NCI-H774 (cell line): ENCODE measurements at places on chromosomes 3 and 15.

DNA sequence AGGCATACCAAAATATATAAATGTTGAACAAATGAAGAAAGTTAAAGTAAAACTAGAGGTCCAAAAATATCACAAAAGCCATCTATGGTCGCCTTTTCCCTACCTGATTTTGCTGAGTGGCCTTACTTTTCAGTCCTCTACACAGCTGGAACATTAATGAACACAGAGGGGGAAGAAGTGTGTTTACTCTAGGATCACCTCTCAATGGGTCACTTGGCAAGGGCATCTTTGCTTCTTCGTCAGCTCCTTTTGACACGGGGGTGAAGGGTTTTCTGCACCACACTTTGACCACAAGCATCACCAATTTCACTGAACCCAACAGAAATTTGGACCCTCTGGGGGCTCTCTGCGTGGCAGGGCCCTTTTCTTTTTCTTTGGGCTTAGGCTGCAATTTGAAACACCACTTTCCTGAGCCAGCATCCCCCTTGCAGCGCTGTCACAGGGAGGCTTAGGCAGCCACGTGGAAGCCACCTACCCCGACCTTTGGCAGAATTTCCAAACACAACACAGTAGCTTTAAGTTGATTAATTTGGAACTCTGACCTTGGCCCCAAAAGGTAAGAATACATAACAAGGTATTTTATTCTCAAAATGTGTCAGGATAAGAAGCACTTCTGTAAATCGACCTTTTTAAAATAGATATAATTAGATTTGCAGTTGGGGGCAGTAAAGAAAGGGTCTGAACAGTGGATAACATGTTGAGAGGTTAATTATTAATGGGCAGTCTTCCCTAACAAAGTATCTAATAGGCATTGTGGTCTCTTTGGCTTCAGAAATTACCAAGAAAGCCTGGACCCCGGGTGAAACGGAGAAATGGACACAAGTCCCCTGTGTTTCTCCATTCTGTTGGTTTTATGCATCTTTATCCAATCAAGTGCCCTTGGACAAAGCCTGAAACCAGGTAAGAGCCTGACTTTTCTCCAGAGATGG is at the start of gene LIPC:
LIPC (plus strand) TSS at position 771 of the 929 bp plus-strand sequence; CDS start at position 813, 42 bp downstream.
- no peak for DNase-seq

DNA sequence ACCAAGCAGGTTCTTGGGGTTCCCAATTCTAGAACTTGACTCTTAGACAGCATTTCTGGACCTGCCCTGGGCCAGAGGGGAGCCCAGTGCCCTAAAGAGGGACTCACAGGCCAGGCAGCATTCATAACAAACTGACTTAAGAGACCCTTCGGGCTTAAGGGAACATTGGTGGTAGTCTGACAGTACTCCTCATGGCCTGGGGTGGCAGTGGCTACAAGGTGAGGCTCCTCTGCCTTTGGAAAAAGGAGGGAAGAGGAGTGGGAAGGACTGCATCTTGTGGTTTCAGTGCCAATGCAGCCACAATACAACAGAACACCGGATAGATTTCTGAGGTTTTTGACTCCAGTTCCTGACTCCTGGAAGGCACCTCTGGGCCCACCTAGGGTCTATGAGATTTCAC is 172.2 kb upstream of the STRIT1 start:
- no peak for DNase-seq

GRCh38 chr3:43870844-43871626 is 180.3 kb downstream of the ABHD5 start:
- no peak for DNase-seq

DNA sequence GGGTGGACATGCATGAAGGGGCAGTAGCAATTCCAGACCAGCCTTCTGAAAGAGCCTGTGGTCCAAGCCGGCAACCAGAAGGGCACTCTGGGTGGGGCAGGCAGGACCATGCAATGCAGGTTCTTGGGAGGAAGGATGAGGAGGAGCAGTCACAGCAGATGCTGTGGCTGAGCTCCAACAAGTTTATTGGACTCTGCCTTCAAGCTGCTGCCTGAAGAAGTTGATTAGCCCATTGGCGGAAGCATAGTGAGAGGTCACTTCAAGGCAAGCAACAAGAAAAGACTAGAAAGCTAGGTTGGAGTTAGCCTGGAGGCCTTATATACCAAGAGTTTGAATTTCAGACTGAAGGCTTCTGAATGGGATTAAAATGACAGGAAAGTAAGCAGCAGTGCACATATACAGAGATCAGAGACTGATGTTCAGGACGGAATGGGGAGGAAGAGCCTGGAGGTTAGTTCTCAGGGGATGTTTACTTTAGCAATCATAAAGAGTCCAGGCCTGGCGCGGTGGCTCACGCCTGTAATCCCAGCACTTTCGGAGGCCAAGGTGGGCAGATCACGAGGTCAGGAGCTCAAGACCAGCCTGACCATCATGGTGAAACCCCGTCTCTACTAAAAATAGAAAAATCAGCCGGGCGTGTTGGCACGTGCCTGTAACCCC is 39.9 kb downstream of the SFMBT1 start:
- DNase-seq, result no peak

DNA sequence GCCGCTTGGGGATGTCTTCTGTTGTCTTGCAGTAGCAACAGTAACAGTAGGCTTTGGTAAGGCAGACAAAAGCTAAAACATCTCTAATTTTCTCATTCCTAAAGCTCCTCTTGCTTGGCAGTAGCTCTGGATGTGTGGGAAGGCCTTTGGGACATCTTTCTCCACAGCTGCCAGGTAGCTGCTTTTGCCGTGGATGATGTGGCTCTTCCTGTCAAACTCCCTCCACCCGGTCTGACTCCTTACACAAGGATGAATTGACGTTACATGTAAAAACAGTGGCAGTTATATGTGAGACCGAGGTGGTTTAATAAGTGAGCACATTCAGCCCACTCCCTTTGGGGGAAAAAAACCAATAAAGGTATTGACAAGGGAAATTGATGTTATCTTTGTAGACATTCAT is 309.1 kb downstream of the TUSC7 start:
- no peak for DNase-seq

DNA sequence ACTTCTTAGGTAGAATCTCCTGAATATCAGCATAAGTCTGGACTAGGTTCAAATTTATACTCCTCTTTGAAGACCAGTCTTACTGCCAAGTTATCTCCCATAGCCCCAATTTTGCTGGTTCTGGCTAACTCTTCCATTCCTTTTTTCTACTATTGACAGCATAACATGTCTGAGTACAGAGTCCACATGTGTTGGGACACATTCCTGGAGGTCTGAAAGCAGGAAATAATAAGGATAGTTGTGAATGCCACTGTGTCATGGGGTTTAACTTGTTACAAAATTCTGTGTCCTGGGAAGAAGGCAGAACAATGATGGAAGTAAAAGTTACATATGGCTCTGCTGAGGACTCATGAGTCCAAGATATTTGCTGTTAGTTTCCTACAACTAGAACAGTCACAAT is 57.4 kb upstream of the ZBTB20 start:
- DNase-seq, result no peak

- DNase-seq, result peak; percentile 80
Measured at GRCh38 chr15:64153480-64154367, 2.2 kb downstream of the SNX22 start.

DNA sequence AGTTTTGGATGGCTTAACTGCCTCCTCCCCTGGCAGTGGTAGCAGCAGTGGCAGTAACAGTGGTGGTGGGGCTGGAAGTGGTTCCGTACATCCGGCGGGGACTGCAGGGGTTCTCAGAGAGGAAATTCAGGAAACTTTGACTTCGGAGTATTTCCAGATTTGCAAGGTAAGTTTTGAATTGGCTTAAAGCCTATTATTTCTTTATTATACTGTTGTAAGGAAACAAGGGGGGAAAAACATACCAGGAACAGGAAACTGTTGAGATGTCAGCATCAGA is 1.5 kb downstream of the STXBP5L start:
- DNase-seq, result no peak

GRCh38 chr3:118292841-118293240 is 741.8 kb downstream of the IGSF11 start:
- no peak for DNase-seq

DNA sequence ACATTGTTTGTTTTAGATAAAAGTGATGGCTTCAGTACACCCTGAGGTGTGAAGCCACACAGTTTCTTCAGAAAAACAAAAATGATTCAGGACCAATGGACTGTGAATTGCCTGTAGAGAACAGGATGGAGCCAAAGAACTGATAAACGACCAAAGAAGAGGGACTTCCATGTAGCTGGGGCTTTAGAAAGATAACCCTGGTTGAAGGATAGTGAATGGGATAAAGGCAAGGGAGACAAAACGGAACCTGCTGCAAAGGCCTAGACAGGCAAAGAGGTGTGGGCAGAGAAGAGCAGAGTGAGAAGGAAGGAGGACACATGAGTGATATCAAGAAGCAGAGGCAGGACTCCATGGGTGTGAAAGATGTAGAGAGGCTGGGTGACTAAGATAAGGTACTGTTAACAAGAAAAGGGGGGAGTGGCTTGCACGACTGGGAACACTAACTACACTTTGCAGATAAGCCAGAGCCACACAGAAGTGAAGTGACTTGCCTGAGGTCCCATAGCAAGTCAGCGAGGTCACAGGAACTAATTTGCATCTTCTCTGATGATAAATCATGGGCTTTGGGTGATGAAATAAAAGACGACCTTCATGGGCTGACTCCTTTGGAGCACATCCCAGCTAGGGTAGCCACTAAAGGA is 44.3 kb downstream of the RAB6B start:
- no peak for DNase-seq

GRCh38 chr15:66703540-66703941 is 1.5 kb downstream of the SMAD6 start:
- DNase-seq, result no peak

GRCh38 chr3:131612745-131613144 is 110.0 kb upstream of the MRPL3 start:
- no peak for DNase-seq

GRCh38 chr3:9352917-9353752 is 9.7 kb upstream of the THUMPD3 start:
- peak; percentile 68 for DNase-seq

DNA sequence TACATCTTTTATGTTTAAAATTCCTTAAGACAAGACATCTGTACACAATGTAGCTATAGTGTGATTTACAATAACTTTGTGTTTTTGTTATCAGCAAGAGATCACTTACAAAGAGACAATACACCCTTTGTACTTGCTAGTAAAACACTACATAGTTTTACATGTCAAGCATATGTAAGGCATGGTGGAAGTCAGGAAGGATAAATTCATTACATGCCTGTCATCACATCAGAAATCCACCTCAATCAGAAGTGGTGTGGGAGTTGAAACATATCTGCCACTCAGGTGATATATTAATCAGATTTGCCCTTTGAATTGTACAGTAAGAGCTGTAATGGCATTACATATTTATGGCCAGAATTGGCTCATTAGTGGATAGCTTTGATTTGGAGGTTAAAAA is 95.5 kb downstream of the MBNL1 start:
- no peak for DNase-seq

DNA sequence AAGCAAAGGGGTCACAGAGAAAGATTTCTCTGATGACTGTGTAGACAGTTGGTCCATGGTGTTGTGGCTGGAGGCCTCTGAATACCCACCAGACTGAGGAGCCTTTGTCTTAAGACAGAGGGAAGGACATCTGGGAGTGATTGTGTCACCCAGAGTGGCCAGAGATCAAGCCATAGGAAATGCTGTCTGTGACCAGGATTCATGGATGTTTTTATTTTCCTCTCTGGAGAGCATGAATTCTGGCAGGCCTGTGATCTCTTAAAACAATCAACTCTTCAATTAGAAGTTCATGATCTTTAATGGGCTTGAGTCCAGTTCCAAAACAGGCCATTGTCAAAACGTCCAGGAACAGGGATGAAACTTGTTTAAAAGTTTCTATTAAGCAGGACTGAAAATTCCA is 198.9 kb upstream of the CTDSPL start:
- DNase-seq, result no peak

- DNase-seq, result no peak
Measured at GRCh38 chr3:67901681-67902080, 247.3 kb upstream of the SUCLG2 start.

GRCh38 chr3:121111914-121112612 is 204.1 kb downstream of the STXBP5L start:
- no peak for DNase-seq

DNA sequence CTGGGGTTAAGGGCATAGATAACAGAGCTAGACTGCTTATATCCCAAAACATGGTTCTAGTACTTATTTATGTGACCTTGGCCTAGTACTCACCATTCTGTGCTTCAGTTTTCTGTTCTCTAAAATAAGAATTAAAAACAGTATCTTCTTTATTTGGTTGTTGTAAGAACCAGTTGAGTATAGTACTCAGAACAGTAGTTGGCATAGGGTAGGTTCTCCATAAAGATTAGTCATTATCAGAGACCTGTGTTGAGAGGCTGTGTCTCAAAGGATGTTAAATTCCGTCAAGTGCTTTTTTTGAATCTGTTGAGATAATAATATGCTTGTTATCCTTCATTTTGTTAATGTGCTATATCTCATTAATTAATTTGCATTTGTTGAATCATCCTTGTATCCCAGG is 47.4 kb upstream of the OSTN start:
- DNase-seq, result no peak

DNA sequence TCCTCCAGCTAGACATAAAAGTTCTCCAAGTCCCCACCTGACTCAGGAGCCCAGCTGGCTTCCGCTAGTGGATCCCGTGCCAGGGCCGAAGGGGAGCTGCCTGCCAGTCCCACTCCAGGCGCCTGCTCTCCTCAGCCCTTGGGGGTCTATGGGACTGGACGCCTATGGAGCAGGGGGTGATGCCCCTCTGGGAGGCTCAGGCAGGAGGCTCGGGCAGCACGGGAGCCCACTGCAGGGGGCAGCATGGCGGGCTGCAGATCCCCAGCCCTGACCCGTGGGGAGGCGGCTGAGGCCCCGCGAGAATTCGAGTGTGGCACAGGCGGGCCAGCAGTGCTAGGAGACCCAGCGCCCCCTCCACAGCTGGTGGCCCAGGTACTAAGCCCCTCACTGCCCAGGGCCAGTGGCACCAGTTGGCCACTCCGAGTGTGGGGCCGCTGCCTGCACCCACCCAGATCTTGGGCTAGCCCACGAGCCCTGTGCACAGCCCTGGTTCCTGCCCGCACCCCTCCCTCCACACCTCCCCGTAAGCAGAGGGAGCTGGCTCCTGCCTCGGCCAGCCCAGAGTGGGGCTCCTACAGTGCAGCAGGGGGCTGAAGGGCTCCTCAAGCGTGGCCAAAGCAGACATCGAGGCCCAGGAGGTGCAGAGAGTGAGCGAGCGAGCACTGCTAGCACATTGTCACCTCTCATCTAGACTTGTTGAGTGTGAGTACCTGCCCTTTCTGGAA is 221.3 kb upstream of the NSMCE3 start:
- DNase-seq, result no peak
